Dermis microvascular lymphatic vessel endothelial cell (primary cell): ENCODE measurements at places on chromosomes 4 and X. TPM values are rescaled to one million over a fixed set of nuclear protein-coding genes. Genes with fewer than 3 reads are reported as not detected.

DNA sequence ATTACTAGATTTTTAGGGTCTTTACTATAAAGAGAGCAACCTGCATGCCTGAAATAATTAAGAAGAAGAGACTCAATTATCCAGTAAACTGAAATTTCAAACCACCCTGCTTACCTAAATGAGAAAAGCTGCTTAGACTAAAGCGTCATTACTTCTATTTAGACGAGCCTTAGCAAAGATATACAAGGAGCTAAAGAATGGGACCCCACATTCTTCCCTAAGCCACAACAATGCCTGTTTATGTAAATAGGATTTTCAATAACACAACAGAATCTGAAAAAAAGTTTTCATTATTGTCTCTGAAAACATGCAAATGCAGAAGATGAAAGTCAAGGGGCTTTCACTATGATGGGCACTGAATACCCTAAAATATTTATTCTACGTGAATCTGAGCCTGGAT lies 16.2 kb downstream of the GPC3 start:
- no peak for DNase-seq

GRCh38 chr4:12911750-12912358 lies 572.3 kb downstream of the RAB28 start:
- no peak for DNase-seq

GRCh38 chr4:129143359-129143758 lies 47.4 kb downstream of the C4orf33 start:
- DNase-seq: no peak

The LONRF3 gene
- 21.1 and 38.4 TPM in 2 replicates for total RNA-seq

GRCh38 chr4:46890056-46890455 lies 19.0 kb downstream of the COX7B2 start:
- no peak for DNase-seq

The TCP11X2 gene
- total RNA-seq: not detected in 2 replicates

The FGF2 gene
- 7.0 and 10.3 TPM in 2 replicates for total RNA-seq

The GAGE2A gene
- total RNA-seq: not detected in 2 replicates

The TLR8 gene
- total RNA-seq: not detected in 2 replicates

DNA sequence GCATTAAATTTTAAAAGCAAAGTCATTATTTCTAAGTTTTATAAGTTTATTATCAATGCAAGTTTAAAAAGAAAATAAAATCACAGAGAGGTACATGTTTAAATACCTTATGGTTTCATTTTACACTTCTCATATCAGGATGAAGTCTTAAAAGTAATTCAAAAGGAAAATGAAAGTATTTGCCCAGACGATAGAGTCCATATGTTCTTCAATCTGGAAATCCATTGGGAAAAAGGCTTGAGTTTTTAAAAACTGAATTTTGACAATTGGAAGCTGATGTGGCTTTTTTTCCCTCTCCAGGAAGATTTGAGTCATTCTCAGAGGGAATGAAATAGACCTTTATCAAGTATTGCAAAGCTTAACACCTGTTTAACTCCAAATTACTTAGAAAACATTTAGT lies 37.1 kb downstream of the MAB21L2 start:
- no peak for DNase-seq

- peak; percentile 72 for DNase-seq
Measured at GRCh38 chr4:123397144-123398065, 810 bp downstream of the SPRY1 start.

- peak; percentile 53 for DNase-seq
Measured at GRCh38 chr4:176791591-176792325, 964 bp downstream of the VEGFC start.

DNA sequence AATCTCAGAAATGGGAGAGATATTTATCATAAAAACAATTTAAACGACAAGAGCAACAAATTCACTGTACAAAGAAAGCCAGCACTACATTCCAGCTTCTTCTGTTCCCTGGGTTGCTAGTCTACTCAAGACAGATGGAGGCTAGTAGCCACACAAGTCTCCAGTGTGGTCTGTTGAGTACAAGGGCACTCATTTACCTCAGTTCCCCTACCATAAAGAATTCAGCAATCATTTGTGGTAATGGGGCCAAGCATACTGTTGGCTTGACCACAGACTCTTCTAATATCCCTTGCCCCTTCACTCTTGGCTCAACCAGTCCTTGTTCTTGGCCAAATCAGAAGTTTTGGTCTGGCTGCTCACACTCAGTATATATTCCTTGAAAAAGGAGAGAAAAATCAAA lies 212.3 kb downstream of the COX18 start:
- DNase-seq: no peak

GRCh38 chrX:109352066-109352588 lies 129.8 kb downstream of the GUCY2F start:
- no peak for DNase-seq

The MAGEB1 gene
- not detected in 2 replicates for total RNA-seq

DNA sequence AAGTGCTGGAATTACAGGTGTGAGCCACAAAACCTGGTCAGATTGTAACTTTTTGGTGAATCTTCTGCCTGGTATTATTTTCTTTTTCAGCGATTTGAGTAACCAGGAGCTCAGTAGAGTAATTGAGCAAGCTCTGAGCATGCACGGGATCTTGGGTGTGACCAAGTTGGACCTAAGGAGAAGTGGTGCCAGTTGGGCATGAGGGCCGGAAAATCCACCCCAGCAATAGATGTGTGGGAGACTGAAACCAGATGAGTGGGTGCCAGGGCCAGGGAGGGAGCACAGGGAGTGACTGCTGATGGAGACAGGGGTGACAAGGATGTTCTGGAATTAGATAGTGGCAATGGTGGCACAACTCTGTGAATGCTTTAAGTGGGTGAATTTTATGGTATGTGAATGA lies 3.7 kb upstream of the CCNQ start:
- no peak for DNase-seq

The CCDC120 gene
- total RNA-seq: 0.39 and 1.6 TPM in 2 replicates
